ENCODE measurements at places on chromosomes 12 and 14.

GRCh38 chr14:35229084-35229791 lies 62.9 kb upstream of the PSMA6 start:
- DNase-seq, result no peak

- no peak for DNase-seq
Observed at GRCh38 chr14:66005900-66006434, 480.2 kb upstream of the CCDC196 start.

GRCh38 chr14:101965181-101965544 lies 790 bp downstream of the DYNC1H1 start:
- DNase-seq, result peak; percentile 80

DNA sequence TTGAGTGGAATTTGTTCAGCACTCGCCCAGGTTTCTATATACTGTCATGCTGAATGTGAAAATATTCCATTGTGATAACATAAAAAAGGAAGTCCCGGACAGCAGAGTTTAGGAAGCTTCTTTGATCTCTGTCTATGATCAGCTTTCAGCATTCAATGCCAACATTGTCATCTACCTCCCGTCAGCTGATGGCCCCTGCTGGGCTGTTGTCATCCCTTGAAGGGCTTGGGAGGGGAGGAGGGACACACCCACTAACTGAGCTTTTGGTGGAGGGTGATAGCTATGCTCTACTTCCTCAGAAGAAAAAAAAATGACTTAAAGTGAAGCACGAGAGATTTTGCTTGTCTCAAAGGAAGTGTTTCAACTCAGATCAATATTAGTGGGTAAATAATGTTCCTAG lies 4.7 kb upstream of the KRT77 start:
- no peak for DNase-seq

DNA sequence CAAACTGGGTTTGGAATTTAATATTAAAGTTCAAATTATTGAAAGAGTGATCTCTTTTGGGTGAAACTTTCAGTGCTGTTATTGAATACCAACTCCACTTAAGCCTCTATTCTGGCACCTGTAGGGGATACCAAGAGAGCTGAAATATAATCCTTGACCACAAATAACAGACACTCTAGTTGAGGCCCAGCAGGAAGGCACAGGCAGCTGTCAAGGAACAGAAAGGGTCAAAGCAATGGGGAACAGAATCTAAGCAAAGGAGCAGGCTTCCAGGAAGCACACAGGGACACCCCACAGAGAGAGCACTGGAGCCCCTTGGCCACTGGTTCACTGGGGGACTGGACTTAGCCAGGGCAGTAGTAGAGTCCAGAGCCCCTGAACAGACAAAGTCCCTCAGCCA lies 120.9 kb upstream of the SFSWAP start:
- DNase-seq, result no peak

GRCh38 chr14:104681689-104682074 lies 7.7 kb upstream of the INF2 start:
- no peak for DNase-seq

- no peak for DNase-seq
Observed at GRCh38 chr12:48279601-48280000, 71.1 kb downstream of the ZNF641 start.

DNA sequence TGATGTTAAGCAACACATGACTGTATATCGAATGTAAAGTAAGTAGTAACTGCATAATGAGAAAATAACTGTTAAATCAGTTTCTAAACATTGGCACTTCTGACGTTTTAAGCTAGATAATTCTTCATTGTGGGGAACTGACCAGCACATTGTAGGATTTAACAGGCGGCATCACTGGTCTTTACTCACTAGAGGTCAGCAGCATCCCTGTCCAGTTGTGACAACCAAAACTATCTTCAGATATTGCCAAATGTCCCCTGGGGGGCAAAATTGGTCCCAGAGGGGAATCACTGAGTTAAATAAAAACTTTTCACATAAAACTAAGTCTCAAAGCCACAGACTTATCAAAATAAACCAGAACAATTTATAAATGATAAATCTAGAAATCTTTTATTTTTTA lies 65.3 kb downstream of the BLTP3B start:
- no peak for DNase-seq

DNA sequence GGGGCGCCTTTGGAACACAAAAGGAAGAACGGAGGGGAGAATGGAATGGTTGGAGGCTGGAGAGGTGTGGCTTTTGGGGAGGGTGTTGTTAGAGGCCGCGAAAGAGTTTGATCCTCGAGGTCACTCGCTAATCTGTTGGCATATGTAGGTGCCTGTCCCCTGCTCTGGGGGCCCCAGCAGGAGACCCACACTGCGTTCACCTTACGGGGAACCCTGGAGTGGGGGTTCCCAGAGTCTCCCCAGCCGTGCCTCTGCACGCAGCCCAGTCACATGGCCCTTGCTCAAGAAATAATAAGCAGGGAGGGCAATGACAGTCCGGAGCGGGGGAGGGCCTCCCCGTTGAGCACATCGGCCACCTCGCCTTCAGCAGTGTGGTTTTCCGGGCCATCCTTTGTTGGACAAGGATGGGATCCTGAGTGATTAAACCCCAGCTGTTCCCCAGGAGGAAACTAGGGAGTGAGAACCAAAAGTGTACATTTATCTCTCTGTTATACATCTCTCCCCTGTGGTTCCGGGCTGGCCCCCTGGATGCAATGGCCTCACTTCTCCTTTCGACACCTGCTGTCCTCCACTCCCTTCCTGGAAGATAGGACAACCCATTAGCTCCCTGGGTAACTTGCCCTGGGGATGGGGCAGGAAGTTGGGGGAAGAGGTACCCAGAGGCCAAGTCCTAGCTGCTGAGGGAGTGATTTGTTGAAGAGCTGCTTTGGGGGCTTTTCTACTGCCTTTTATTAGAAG lies 1.3 kb downstream of the PLEKHG3 start:
- peak; percentile 32 for DNase-seq

GRCh38 chr12:123659996-123660727 lies 10.8 kb upstream of the TCTN2 start:
- DNase-seq, result no peak

GRCh38 chr12:93403988-93404803 lies 26.5 kb downstream of the NUDT4 start:
- DNase-seq, result no peak

DNA sequence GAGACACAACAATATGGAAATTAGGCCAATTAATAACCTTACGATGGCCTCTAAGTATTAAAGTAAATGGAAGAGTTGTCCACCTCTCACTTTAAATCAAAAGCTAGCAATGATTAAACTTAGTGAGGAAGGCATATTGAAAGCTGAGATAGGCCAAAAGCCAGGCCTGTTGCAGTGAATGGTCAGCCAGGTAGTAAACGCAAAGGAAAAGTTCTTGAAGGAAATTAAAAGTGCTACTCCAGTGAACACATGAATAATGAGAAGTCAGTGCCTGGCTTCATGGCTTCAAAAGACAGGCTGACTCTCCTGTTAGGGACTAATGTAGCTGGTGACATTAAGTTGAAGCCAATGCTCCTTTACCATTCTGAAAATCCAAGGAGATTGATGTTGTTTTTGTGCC lies 135.3 kb downstream of the NDUFA12 start:
- DNase-seq, result no peak

DNA sequence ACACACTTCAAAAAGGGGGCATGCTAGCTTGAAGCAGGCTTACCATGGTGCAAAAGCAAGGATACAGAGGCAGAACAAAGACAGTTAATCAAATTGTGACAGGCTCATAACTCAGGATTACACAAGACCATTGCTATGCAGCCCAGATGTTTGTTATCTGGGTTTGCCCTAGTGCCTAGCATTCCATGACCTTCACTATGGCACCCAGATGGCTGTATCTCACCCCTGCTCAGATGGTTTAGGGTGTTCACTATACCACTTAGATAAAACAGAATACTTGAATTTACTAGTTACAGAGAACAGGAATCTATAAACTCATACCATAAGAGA lies 56.2 kb downstream of the SDR9C7 start:
- no peak for DNase-seq
